ENCODE measurements at places on chromosomes 13 and 19.

DNA sequence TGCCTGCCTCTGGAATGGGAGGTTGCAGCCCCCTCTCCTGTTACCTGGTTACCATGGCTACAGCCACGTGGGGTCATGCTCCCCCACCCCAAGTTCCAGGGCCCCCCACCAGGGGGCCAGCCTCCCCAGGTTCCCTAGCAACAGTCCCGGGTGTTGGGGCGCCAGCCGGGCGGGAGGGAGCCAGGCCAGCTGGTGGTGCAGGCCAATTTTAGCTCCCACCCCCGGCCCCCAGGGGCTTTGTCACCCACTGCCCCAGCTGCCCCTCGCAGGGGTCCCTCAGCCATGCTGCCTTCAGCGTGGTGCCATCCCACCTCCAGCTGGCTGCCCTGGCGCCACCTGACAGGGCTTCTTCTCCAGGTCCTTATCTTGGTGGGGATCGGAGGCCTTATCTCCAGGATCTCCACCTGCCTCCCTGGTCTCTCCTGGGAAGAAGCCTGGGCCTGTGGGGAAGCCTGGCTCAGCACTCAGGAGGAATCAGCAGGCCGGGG, 3.0 kb downstream of the MARK4 start:
- DNase-seq, result no peak

- DNase-seq, result no peak
Measured at GRCh38 chr13:26112843-26113242, 61.0 kb upstream of the SHISA2 start.

DNA sequence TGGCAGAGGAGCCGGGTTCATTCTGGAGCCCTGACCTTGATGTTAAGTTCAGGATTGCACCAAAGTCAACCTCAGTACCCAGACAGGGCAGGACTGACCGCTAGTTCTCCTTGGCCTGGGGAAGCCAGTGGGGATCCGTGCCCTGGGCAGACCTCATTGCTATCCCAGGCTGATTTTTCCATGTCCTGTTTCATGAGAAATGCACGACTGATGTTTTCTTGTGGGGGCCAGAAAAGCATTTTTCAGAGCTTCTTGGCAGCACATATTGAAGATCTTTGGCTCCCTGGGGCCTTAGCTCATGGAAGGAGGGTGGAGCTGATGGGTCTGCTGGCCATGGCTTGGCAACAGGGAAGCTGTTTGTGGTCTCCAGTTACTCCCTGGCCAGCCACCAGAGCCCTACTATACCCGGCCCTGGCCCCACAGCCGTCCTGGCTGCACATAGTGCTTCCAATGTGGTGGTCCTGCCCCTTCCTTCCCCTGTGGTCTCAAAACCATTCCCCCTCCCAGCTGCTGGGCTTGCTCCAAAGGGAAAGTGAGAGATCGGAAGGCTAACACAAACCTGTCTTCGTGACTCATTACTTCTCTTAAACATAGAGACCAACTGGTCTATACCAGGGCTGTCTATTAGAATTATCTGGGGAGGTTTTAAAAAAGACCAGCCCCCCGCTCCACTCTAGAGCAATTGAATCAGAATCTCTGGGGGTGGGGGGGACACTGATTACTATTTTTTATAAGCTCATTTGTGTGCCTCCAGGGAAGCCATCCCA, 11.2 kb downstream of the IL17D start:
- DNase-seq, result no peak

GRCh38 chr13:65789815-65790214, 1440.3 kb downstream of the PCDH9 start:
- no peak for DNase-seq

GRCh38 chr19:7895565-7895964, 7.3 kb downstream of the LRRC8E start:
- DNase-seq, result no peak

- no peak for DNase-seq
Measured at GRCh38 chr13:75861786-75862185, 225.7 kb downstream of the LMO7 start.

GRCh38 chr19:51131780-51132680, 7.3 kb downstream of the SIGLEC9 start:
- no peak for DNase-seq

DNA sequence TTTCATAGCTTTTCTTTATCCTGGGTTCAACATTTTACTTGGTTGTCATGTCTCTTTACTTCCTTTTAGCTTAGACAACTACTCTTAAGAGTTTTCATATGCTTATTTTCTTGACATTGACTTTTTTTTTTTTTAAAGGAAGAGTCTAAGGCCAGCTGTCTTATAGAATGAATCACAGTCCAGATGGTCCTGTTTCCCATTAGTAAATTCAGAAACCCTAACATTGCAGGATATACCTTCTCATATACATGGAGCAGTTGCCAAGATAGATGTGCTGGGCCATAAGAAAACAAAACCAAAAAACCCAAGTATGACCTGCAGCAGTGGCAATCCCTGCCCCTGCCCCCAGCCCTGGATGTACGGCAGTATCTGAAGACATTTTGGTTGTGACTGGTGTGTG, 72.8 kb downstream of the COG3 start:
- no peak for DNase-seq

GRCh38 chr13:20553311-20553710, 13.6 kb upstream of the IFT88 start:
- no peak for DNase-seq

DNA sequence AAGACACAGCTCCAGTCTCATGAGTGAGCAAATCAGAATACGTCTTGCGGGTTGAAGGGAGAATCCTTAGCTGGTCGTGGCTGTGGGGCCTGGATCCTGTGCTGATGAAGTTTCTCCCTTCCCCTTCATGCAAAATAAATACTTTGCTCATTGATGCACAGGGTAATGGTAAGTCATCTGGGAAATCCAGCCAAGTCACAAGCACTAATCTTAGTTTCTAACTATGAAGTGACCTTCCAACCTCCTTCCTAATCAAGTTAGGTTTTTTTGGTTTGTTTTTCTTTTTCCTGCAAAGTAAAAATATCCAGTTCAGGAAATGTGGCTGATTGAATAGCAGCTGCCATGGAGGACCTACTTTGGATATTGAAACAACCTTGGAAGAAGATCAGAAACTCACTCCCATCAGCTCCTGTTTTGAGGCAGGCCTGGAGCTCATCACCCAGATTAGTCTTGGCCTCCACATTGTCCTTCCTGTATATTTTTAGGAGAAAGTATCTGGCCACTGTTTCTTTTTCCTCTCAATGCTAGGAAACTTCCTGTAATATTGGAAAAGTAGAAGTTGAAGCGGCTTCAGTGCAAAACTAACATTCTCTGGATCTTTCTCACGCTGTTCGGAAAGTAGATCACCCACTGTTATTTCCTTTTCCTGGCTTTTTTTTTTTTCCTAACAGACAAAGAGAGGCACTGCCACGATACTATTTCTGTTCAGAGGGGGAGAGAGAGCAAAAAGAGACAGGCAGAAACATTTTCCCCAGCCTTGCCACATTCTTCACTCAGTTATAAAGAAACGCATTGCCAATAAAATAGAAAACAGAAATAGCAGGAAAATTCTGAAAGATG, 12.3 kb upstream of the ARL11 start:
- DNase-seq, result no peak

- DNase-seq, result no peak
Measured at GRCh38 chr13:98955336-98955735, 22.5 kb downstream of the DOCK9 start.

GRCh38 chr13:42068886-42069285, 20.4 kb downstream of the DGKH start:
- DNase-seq, result no peak

All from NCI-H1092 (cell line).